ENCODE measurements at places on chromosomes 16 and 17. TPM values are rescaled to one million over a fixed set of nuclear protein-coding genes. Genes with fewer than 3 reads are reported as not detected.

- peak; percentile 16 for DNase-seq
These were observed 37.7 kb downstream of the TNFRSF13B start for GRCh38 chr17:16934133-16934795.

GRCh38 chr17:35793257-35793656 is 2.2 kb downstream of the MMP28 start:
- no peak for DNase-seq

- no peak for DNase-seq
These were observed 73.5 kb downstream of the ESRP2 start for GRCh38 chr16:68162413-68162812.

DNA sequence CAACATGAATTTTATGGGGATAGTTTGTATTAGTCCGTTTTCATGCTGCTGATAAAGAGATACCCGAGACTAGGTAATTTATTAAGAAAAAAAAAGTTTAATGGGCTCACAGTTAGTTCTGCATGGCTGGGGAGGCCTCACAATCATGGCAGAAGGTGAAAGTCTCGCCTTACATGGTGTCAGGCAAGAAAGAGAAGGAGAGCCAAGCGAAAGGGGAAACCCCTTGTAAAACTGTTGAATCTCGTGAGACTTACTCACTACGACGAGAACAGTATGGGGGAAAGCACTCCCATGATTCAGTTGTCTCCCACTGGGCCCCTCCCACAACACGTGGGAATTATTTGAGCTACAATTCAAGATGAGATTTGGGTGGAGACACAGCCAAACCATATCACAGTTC is 181.5 kb downstream of the PRKCA start:
- no peak for DNase-seq

Gene PRSS36
- total RNA-seq = 1.1 TPM

DNA sequence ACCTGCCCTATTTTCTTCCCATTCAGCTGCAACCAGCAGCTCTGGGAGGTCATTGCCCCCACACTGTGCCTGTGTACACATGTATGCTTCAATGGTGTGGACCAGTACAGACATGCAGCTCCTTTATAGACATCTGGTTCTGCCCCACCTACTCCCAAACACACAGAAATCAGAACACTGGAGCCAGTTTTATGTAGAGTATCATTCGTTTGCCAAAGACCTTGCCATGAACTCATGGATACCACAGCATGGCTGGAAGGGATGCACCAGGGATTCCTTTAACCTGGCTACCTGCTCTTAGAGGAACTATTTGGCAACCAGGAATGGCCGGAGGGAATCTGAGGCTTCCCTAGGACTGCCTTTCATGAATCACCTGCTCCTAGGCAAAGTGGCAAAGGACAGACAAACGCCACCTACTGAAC is 60.4 kb downstream of the ZFHX3 start:
- DNase-seq = no peak

DNA sequence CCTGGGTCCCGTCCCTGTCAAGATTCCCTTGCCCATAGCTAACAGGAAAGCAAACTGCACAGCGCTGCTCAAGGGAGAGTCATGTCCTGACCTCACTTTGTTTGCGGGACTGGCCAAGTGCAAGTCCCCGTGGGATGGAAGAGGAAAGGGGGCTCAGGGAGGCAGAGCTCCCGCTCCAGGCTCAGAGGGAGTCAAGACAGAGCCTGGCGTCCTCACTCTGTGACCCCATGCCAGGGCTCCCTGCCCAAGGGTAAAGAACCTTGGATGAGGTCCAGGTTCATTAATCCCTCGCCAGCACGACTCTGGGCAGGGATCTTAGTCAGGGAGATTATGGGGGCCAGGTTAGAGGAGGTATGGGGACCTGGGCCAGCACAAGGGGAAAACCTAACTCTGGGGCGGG is 51.5 kb upstream of the CBX4 start:
- DNase-seq = peak; percentile 32

- peak; percentile 41 for DNase-seq
These were observed 37.0 kb upstream of the PEMT start for GRCh38 chr17:17628388-17629008.

Gene SEPTIN12
- total RNA-seq = not detected
